ENCODE measurements at places on chromosomes 6 and 20.

DNA sequence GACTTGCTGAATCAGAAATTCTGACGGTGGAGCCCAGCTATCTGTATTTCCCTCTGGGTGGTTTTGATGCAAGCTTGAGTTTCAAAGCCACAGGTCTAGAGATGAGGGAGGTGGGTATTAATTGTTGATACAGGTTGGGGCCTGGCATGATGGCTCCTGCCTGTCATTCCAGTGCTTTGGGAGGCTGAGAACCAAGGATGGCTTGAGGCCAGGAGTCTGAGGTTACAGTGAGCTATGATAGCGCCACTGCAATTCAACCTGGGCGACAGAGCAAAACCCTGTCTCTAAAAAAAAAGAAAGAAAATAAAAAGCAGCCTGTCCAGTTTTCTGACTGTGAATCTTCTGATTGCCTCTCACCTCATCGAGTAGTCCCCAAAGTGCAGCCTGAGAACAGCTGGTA, 184.8 kb upstream of the SASH1 start:
- DNase-seq = no peak

GRCh38 chr20:8153281-8153908, 21.3 kb downstream of the PLCB1 start:
- peak; percentile 13 for DNase-seq

DNA sequence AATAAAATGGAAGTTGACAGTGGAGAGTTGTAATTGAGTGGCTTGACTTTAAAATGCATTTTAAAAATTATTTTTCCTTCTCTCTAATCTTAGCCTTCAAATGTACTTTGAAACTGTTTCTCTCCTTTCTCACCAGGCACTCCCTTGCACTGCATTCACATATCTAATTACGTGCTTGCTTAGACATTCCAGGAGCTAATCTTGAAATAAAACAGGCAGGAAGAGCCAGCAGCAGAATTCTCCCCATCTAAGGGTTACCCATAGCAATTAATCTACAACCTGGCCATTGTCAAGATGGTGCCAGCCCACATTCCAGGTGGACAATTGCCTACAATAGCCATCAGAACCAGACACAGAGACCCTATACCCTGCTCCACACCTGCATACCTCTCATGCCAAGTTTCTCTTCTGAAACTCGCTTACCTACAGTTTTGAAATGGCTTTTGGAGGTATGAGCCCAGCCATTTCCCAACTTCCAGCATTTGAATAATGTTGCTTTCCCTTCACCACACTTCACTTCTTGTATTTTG, 167.6 kb upstream of the GJE1 start:
- DNase-seq = no peak

DNA sequence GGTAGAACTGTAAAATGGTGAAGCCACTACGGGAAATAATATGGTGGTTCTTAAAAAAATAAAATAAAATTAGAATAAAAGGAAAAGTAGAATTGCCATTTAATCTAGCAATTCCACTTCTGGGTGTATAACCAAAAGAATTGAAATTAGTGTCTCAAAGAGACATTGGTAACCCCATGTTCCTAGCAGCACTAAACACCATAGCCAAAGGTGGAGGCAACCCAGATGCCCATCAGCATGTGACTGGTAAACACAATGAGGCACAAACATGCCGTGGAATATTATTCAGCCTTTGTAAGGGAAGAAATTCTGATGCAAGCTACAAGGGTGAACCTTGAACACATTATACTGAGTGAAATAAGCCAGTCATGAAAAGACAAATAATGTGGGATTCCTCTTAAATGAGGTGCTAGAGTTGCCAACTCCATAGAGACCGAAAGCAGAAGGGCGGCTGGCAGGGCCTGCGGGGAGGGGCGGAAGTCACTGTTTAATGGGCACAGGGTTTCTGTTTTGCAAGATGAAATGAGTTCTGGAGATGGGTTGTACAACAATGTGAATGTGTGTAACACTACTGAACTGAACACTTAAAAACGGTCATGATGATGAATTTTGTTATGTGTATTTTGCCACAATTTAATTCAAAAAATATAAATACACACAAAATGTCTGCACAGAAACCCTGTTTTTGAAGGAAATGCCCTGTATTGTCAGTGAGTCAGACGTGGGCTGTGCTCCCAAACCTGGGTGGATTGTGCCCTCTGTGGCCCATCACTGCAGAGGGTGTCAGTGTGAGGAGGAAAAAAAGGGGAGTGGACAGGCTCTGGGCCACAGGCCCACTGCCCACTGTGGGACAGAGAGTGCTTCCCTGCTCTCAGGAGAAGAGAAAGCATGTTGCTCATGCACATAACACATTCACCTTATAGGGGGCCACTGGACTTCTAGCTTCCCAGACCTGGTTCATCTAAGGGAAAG, 49.6 kb upstream of the CD93 start:
- DNase-seq = no peak

- no peak for DNase-seq
Measured at GRCh38 chr20:7437311-7437710, 502.9 kb downstream of the HAO1 start.

- no peak for DNase-seq
Measured at GRCh38 chr6:26053992-26054780, 33.0 kb upstream of the HFE start.

DNA sequence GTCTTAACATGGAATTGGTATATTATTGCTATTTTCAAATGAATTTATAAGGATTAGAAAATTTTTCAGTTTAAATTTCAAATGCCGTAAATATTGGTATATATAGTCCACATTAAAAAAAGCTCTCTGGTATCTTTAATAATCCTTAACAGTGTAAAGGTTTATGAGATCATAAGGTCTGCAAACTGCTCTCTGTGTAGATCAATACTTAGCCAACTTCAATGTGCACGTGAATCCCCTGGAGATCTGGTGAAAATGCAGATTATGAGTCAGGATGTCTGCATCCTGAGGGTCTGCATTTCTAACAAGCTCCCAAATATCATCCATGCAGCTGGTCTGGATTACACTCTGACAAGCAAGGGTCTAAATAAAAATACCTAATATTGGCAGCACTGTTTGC, 43.5 kb downstream of the LAMA4 start:
- no peak for DNase-seq

- no peak for DNase-seq
Measured at GRCh38 chr20:10604865-10605440, 68.8 kb downstream of the JAG1 start.

GRCh38 chr6:20704325-20705025, 170.2 kb downstream of the CDKAL1 start:
- DNase-seq = no peak

- no peak for DNase-seq
Measured at GRCh38 chr6:28400122-28400451, 540 bp upstream of the ZSCAN12 start.

DNA sequence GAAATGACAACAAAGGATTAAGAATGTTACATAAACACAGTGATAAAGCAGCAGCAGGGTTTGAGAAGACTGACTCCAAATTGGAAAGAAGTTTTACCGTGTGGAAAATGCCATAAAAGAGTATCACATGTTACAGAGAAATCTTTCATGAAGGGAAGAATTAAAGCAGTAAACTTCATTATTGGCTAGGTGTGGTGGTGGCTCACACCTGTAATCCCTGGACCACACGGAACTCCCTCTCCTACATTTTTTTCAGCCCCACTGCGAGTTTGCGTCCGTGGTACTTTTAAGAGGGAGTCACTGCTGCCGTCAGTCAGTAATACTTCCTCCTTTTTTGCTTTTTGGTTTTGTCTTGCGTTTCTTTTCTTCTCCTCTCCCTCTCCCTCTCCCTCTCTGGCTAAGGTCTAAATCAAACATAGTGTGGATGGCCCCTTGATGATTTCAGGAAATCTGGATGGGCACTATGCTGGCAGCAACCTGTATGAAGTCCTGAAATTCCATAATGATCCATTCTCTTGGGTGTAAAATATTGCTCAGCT, 112.3 kb downstream of the MAN1A1 start:
- no peak for DNase-seq

- DNase-seq = no peak
Measured at GRCh38 chr6:100693249-100693927, 187.7 kb downstream of the ASCC3 start.

- no peak for DNase-seq
Measured at GRCh38 chr6:104642871-104643270, 216.8 kb downstream of the HACE1 start.

- DNase-seq = no peak
Measured at GRCh38 chr6:41097467-41098090, 24.8 kb downstream of the NFYA start.

DNA sequence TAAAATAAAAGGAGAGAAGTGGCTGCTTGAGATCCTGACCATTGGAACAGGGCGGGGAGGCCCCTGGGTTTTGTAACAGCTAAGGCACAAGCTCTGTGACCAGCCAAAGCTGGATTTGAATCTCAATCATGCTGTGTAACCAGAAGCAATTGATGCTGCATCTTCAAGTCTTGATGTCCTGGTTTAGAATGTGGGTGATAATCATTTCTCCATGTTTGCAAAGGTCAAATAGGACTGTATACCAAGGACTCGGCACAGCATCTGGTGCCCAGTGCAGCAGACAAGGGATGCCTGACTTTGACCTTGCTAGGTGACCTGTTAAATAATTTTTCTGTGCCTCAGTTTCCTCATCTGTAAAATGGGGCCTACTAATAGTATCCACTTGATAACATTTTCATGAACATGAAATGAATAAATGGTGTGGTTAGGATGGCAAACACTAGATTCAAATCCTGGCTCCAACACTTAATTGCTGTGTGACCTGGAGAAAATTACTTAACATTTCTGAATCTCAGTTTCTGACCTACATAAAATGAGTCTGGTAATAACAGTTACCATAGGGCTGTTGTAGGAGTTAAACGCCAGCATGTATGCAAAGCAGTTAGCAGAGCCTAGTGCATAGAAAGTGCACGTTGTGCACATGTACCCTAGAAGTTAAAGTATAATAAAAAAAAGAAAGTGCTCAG, 46.3 kb upstream of the BCAS1 start:
- no peak for DNase-seq

- DNase-seq = no peak
Measured at GRCh38 chr6:139778106-139778505, 403.7 kb upstream of the CITED2 start.

- DNase-seq = no peak
Measured at GRCh38 chr6:150877928-150878327, 12.4 kb downstream of the MTHFD1L start.
